SK-N-SH (cell line): ENCODE measurements at places on chromosomes 4 and X. TPM values are rescaled to one million over a fixed set of nuclear protein-coding genes. Genes with fewer than 3 reads are reported as not detected.

MAP3K15 gene
- polyA plus RNA-seq = 0.05 and 0.07 TPM in 2 replicates

- H3K4me3 ChIP-seq = no peak overlapping the region
- no peak for DNase-seq
- H3K27me3 ChIP-seq = no peaks in the 10 kb centered on the region
- H3K36me3 ChIP-seq = peaks cover 40% of the 10 kb centered on the region
- H3K4me1 ChIP-seq = peaks cover 2% of the 10 kb centered on the region; the same call in 1 of the 2 replicates
- no peak overlapping the region for H3K27ac ChIP-seq
Observed at GRCh38 chr4:145888393-145888792, 50.2 kb downstream of the ZNF827 start.

GRCh38 chrX:2486476-2487133, 14.2 kb downstream of the DHRSX start:
- no peak overlapping the region for H3K27ac ChIP-seq
- H3K36me3 ChIP-seq = peaks cover 13% of the 10 kb centered on the region
- no peak overlapping the region for H3K4me3 ChIP-seq

DNA sequence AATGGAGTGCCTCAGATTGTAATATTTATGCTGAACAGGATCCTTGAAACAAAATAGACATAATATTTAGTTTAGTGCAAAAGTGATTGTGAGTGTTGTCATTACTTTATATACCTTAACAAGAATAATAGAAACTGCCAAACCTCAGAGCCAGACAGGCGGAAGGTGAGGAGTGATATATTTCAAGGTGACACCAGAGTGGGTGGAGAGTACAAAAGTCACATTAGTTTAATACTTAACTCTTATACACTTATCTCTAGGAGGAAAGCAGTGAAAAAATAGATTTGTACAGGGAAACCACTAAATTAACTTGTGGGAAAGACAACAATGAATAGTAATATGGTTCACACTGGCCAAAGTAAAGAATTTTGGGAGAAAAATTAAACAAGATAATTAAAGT, 342.8 kb upstream of the NDST4 start:
- no peak overlapping the region for H3K4me3 ChIP-seq
- H3K36me3 ChIP-seq = no peaks in the 10 kb centered on the region

C4orf51 gene
- polyA plus RNA-seq = not detected in 2 replicates

DNA sequence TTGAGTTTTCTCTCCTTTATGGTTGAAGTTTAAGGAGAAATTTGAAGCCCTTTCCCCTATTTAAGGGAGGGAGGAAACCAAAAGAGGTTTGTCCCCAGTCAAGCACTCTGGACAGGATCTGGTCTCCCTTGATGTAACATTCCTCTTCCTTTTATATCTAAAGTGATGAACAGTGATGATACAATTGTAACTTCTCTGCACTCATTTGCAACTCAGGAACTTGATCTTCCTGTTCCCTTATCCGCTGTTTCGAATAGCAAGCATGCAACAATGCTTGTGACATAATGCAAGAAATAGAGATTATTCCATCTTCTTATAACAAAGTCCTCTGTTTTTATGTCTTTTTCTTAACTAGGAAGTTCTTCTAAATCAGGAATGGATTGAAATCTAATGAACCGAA, 18.3 kb downstream of the ALPK1 start:
- H3K4me1 ChIP-seq = no peaks in the 10 kb centered on the region
- no peak overlapping the region for H3K4me3 ChIP-seq
- H3K27me3 ChIP-seq = no peaks in the 10 kb centered on the region

UGT2B7 gene
- not detected in 2 replicates for polyA plus RNA-seq

- peak overlapping the region; percentile 26; the same call in 1 of the 2 replicates for H3K27ac ChIP-seq
- DNase-seq = peak; percentile 54
- no peaks in the 10 kb centered on the region for H3K36me3 ChIP-seq
- peaks cover 7% of the 10 kb centered on the region for H3K4me1 ChIP-seq
Observed at GRCh38 chrX:44915361-44915868, 42.4 kb downstream of the KDM6A start.
